ENCODE measurements at places on chromosomes 7 and 10.
A peak's percentile ranks its signal among the peaks of the same experiment; 100 is the strongest.

- DNase-seq, result no peak
Measured at GRCh38 chr10:78600740-78601139, 468.0 kb upstream of the ZMIZ1 start.

DNA sequence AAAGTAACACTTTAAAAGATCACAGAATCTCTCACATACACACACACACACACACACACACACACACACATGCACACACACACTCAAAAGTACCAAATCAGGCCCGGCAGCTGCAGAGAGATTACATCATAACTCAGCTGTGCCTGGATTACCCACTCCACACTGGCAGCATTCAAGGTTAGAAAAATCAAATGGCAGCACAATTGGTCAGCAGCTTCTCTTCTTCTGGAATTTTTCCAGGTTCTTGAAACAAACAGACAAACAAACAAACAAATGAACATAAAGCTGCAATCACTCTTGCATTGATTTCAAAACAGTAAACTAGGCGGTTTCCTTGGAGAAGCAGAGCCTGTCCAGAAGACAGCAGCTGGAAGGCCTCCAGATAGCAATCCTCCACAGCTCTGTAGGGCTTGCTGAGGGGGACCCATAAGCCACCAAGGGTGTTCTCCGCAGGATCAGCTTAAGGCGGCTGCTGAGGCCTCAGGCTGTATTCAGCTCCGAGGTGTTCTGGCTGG is 24.5 kb upstream of the FAM133B start:
- DNase-seq, result no peak

- no peak for DNase-seq
Measured at GRCh38 chr7:30436046-30436445, 42.5 kb downstream of the NOD1 start.

- no peak for DNase-seq
Measured at GRCh38 chr7:156117542-156118247, 305.4 kb upstream of the SHH start.

DNA sequence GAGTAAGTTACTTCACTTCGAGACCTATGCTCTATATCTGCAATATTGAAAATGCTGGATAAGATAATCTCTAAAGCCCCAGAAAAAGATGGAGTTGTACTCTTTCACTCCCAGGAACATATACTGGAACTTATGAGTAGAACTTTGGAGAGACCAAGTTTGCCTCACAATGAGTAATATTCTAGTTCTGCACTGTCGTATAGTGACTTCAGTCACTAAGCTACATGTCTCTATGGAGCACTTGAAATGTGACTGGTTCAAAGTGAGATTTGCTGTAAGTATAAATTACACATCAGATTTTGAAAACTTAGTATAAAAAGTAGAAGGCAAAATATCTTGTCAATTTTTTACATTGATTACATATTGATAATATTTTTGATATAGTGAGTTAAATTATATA is 116.4 kb downstream of the PTEN start:
- DNase-seq, result no peak

GRCh38 chr7:39333701-39334100 is 232.5 kb upstream of the YAE1 start:
- DNase-seq, result no peak

DNA sequence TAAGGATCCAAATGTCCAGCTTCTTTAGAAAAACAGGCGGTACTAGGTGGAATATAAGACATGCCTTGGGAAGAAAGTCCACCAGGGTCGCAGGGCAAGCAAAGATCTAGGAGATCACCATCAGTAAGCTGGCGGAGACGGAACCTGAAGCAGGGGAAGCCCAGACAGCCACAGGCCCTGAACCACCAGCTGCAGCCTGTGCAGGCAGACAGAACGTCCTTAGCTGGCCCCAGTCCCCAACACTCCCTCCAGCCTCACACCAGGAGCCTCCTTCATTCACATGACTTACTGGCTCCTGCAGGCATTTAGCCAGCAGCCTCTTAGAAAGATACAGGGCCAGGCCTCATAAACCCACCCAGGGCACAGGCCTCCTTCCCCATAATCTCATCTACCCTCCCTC is 17.4 kb downstream of the RGS10 start:
- DNase-seq, result no peak

DNA sequence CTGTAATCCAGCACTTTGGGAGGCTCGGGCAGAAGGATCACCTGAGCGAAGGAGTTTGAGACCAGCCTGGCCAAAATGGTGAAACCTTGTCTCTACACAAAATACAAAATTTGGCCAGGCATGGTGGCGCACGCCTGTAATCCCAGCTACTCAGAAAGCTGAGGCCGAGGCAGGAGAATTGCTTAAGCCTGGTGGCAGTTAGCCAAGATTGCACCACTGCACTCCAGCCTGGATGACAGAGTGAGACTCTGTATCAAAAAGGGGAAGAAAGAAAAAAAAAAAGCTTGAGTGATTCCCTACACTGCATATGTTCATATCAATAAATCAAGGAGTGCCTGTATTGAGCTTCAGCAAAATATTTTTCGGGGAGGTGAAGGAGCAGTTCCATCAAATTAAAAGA is 45.8 kb upstream of the SRRM3 start:
- no peak for DNase-seq

DNA sequence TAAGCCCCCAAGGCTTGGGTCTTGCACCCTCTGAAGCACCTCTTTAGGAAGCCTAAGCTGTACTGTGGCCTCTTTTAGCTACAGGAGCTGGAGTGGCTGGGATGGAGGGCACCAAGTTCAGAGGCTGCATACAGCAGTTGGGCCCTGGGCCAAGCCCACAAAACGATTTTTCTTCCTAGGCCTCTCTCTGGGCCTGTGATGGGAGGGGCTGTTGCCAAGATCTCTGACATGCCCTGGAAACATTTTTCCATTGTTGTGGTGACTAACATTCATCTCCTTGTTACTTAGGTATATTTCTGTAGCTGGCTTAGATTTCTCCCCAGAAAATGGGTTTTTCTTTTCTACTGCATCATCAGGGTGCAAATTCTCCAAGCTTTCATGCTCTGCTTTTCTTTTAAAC is 375.7 kb upstream of the NPSR1 start:
- no peak for DNase-seq

- DNase-seq, result peak; percentile 75
Measured at GRCh38 chr7:100604028-100604975, 2.1 kb downstream of the PCOLCE start.

DNA sequence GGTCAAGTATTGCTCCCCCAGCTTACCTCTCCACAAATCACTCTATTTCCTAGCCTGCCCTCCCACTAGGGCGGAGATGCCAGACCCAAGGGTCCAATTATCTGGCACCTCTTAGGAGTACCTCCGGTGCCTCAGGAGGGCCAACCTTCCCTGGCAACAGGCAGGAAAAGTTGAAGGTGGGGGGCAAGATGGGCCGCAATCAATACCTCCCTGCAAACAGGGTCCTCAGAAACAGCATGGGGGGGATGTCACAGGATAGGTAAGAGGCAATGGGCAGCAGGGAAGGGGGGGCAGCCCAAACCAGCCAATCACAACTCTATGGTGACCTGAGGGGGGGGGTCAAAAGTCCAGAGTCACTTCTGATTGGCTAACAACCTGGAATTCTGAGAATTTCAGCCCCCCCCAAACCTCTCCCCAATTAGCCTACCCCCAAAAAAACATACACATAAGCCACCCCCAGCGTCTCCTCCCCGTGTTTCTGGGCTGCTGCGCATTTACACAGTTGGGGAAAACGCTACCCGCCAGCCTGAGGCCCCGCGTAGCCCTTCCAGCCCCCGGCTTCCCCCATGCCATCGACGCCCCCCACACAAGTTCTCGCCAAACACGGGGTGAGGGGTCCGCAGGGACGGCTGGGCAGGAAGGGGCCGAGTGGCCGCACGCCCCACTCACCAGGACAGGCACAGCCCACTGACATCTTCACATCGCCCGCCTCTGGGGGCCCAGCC is 589 bp downstream of the LDB1 start:
- DNase-seq, result no peak

- no peak for DNase-seq
Measured at GRCh38 chr10:34721208-34721840, 93.8 kb downstream of the PARD3 start.

DNA sequence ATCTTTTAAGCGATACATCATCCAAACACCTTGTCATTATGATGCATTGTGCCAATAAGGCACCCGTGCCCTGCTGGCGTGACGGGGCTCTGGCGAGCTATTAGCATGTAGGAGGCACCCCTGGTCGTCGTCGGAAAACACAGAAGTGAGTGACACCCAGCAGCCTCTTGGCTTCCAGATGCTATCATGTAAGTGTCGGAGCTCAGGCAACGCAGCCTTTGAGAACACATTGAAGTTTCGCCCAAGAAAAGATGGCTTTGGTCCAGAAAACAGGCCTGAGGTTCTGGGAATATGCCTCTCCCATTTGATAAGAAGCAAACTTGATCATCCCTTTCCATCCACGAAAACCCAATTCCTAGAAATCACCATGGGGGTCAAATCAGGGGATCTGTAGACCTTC is 555.3 kb downstream of the GALNT17 start:
- DNase-seq, result no peak

Measured in T-helper 22 cell (primary cell).